ENCODE measurements at places on chromosomes 16 and 17. TPM values are rescaled to one million over a fixed set of nuclear protein-coding genes. Genes with fewer than 3 reads are reported as not detected.

CD300A gene
- total RNA-seq = 0.45 TPM

TACO1 gene
- total RNA-seq = 15.4 TPM

UNC13D gene
- 5.9 TPM for total RNA-seq

RNF157 gene
- total RNA-seq = 11.7 TPM

CYB5D1 gene
- 8.4 TPM for total RNA-seq

KRTAP9-8 gene
- not detected for total RNA-seq

GRCh38 chr17:42163113-42163512, 8.3 kb upstream of the RAB5C start:
- no peaks in the 10 kb centered on the region for H3K36me3 ChIP-seq
- no peak overlapping the region for H3K27ac ChIP-seq
- H3K4me1 ChIP-seq = no peaks in the 10 kb centered on the region
- peak; percentile 82 for DNase-seq

- DNase-seq = no peak
- H3K4me3 ChIP-seq = no peak overlapping the region
- no peaks in the 10 kb centered on the region for H3K27me3 ChIP-seq
- H3K36me3 ChIP-seq = peaks cover 7% of the 10 kb centered on the region
Observed at GRCh38 chr17:27622986-27623385, 8.0 kb upstream of the LGALS9 start.

DNA sequence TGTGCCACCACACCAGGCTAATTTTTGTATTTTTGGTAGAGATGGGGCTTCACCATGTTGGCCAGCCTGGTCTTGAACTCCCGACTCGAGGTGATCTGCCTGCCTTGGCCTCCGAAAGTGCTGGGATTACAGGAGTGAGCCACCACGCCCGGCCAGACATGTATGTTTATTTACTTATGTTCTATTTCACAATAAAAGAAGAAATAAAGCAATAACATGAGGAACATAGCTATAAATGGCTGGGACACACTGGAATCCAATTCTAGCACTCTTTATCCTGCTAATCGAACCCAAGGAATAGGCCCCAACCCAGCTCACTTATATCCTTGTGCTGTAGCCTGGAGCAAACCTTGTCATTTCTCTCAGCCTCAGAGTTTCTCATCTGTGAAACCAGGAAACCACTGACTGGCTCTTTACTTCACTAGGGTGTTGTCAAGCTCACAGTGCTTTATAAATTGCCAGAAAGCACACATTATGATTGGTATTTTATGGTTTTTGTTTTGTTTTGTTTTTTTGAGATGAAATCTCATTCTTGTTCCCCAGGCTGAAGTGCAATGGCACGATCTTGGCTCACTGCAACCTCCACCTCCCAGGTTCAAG, 4.3 kb upstream of the ODAD4 start:
- H3K4me3 ChIP-seq = no peak overlapping the region
- H3K27ac ChIP-seq = no peak overlapping the region
- no peak for DNase-seq
- H3K36me3 ChIP-seq = no peaks in the 10 kb centered on the region
- H3K4me1 ChIP-seq = peaks cover 6% of the 10 kb centered on the region

DNA sequence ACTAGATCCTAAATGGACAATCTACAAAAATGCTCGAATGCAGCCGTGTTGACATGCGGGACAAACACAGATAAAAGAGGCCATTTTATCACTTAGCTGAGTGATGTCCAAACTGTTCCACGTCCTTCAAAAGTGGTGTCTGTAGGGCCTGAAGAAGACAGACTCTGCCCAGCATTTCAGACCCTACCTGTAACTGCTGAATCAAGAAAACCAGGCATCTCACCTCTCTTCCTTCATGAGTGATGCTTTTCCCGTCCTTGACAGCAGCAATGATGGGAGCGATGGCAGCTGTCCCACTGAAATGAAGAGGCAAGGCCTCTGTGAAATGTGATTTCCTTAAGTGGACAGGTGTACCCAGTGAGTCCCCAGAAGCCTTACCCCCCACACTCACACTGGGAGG, 12.3 kb downstream of the ELAC2 start:
- no peaks in the 10 kb centered on the region for H3K4me1 ChIP-seq
- H3K36me3 ChIP-seq = peaks cover 72% of the 10 kb centered on the region
- DNase-seq = no peak

GRCh38 chr16:29984137-29984763, 10.6 kb downstream of the TAOK2 start:
- no peak overlapping the region for H3K27ac ChIP-seq
- no peaks in the 10 kb centered on the region for H3K27me3 ChIP-seq
- DNase-seq = no peak

DNA sequence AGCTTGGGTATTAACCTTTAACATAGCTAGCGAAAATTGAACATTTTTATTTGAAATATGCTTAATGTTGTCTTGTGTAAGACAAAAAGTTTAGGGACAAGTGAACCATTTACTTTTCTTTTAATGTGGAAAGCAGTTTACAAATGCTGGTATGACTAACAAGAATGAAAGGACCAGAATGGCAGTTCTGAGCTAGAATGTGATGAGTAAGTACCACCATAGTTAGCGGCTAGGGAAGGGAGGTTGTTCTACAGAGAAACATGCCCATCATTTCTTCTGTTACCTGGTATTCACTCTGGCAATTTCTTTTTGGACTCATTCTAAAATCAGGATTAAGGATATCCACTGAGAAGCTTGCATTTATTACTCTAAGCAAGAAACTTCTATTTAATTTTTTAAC, 121.1 kb downstream of the WWOX start:
- H3K4me1 ChIP-seq = no peaks in the 10 kb centered on the region
- H3K27ac ChIP-seq = no peak overlapping the region
- DNase-seq = no peak
- no peaks in the 10 kb centered on the region for H3K27me3 ChIP-seq

DNA sequence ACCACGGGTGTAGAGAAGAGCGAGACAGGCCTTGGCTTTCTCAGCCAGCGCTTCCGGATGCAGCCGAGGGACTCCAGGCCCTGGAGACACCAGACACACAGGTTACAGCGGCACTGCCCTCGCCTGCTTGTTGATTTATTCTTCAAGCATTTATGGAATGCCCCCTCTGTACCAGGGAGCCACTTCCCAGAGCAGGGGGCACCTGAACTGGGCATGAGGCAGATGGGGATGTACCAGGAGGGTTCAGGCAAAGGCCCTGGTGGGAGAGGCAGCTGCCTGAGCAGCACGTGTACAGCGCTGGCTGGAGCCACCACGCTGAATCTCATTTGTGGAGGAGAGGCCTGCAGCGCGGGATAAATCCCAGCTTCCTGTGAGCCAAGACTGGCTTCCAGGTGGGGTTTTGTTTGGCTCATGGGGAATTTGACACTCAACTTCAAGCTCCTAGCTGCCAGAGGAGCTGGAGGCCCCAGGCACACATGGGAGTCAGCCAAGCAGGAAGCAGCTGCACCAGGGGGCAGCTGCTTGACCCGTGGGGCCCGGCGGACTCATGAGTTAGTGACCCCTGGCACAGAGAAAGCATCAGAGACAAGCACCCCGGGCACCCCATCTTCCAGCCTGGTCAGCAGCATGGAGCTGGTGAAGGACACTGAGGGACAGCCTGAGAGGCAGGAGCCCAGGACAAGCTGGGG, 59.7 kb downstream of the IL21R start:
- no peaks in the 10 kb centered on the region for H3K27me3 ChIP-seq
- H3K4me3 ChIP-seq = no peak overlapping the region
- no peak overlapping the region for H3K27ac ChIP-seq

GRCh38 chr17:17766077-17766743, 70.6 kb downstream of the SREBF1 start:
- H3K27ac ChIP-seq = no peak overlapping the region
- H3K27me3 ChIP-seq = no peaks in the 10 kb centered on the region
- H3K4me1 ChIP-seq = no peaks in the 10 kb centered on the region
- H3K4me3 ChIP-seq = no peak overlapping the region
- no peaks in the 10 kb centered on the region for H3K36me3 ChIP-seq

DNA sequence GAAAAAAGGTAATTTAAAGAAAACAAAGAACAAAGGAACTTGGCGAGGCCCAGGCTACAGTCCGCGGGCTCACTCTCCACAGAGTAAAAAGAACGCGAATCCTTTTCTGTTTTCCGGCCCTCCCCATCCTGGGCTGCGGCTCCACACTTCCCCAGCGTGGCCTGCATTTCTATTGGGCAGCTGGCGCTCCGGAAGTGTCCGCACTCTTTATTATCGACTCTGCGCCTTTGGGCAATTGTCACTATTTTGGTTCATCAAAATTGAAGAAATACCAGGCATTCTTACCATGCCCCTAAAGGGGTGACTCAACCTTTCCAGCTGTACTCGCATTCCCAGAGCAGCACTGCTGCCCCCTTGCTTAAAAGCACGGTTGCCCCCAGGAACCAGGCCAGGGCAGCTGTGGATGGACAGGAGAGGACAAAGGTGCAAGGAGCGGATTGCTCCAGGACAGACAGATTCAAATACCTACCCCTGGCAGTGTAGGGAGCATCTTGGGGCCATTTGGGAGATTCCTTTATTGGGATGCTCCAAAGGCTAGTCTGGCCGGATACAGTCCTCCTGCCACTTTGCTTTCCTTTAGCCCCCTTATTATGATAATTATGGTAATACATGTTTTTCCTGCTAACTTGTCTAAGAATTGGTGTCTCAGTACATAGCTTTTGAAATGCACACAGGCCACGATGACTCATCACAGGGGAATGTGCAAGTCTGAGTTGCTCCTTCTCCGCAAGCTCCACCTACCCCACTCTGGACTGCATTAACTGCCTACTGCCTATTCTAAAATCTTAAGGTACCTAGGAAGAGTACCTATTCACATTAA, 985 bp upstream of the SLFN12 start:
- peak overlapping the region; percentile 48 for H3K4me3 ChIP-seq
- H3K36me3 ChIP-seq = no peaks in the 10 kb centered on the region
- H3K27ac ChIP-seq = peak overlapping the region; percentile 81
- peak; percentile 96 for DNase-seq
- H3K4me1 ChIP-seq = peaks cover 31% of the 10 kb centered on the region

DNA sequence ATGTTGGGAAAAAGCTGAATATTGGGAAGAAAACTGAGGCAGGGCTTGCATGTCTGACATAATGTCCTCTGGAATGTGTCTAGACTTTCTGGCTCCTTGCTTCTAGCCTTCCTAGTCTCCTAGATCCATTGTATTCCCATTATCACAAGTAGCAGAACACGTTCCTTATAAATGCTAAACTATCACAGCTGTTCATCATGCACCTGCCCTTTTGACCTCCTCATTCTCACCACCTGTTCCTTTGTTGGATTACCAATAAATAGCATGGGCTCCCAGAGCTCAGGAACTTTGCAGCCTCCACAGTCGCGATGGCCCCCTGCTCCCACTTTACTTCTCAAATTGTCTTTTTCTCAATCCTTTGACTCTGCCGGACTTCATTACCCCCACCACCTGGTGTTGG, 49.7 kb downstream of the ACSM1 start:
- no peaks in the 10 kb centered on the region for H3K27me3 ChIP-seq
- peaks cover 33% of the 10 kb centered on the region for H3K4me1 ChIP-seq
- H3K4me3 ChIP-seq = no peak overlapping the region
- DNase-seq = peak; percentile 25
- no peaks in the 10 kb centered on the region for H3K36me3 ChIP-seq

- no peak for DNase-seq
- no peaks in the 10 kb centered on the region for H3K4me1 ChIP-seq
- H3K27me3 ChIP-seq = no peaks in the 10 kb centered on the region
- no peak overlapping the region for H3K4me3 ChIP-seq
- no peak overlapping the region for H3K27ac ChIP-seq
- no peaks in the 10 kb centered on the region for H3K36me3 ChIP-seq
Observed at GRCh38 chr17:69286257-69286656, 40.7 kb downstream of the ABCA5 start.

DNA sequence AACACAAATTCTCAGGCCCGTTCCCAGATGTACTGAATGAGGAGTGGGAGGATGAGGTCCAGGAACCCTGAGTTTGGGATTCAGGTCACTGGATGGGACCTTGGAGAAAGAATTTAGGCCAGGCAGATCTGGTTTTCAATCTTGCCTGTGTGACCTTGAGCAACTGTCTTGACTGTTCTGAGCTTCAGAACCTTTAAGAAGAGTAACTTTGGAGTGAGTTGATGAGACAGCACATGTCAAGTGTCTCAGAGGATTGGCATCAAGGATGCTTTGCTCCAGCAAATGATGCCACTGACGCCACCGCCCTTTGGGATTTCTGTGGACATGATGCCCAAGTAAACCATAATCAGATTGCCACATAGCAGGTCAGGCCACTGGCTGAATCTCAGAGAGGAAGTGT, 56.2 kb upstream of the DNAJA2 start:
- H3K4me3 ChIP-seq = no peak overlapping the region
- H3K36me3 ChIP-seq = no peaks in the 10 kb centered on the region
- DNase-seq = no peak
- no peak overlapping the region for H3K27ac ChIP-seq
- H3K4me1 ChIP-seq = no peaks in the 10 kb centered on the region

- 0 out of 2 replicates have a peak overlapping the region, but pooled peaks have one; percentile 2 for H3K27ac ChIP-seq
- no peaks in the 10 kb centered on the region for H3K27me3 ChIP-seq
- H3K4me3 ChIP-seq = no peak overlapping the region
Observed at GRCh38 chr16:66081775-66082366, 284.6 kb upstream of the CDH5 start.

GRCh38 chr17:15479703-15480102, 12.3 kb upstream of the CDRT4 start:
- H3K27me3 ChIP-seq = no peaks in the 10 kb centered on the region
- no peak for DNase-seq
- peaks cover 4% of the 10 kb centered on the region for H3K4me1 ChIP-seq

Measured in GM23338 (cell line).